ENCODE measurements at places on chromosomes 1 and 21.

DNA sequence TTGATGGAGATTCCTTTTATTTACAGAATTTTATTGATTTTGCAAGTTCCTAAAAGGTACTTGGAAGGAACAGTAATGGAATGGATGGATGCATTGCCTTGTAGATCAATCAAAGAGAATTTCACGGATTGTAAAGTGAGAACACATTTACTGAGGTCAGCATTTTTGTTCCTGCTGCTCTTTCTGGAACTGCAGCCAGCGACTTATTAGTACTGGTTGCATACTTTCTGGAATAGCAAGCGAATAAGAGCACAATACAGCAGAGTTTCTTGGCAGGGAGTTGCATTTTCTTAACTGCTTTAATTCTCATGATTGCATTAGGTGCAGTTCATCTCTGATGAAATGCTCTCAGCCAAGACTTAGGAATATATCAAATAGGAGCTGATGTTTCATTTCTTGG, 106.1 kb upstream of the CHODL start:
- DNase-seq: no peak

DNA sequence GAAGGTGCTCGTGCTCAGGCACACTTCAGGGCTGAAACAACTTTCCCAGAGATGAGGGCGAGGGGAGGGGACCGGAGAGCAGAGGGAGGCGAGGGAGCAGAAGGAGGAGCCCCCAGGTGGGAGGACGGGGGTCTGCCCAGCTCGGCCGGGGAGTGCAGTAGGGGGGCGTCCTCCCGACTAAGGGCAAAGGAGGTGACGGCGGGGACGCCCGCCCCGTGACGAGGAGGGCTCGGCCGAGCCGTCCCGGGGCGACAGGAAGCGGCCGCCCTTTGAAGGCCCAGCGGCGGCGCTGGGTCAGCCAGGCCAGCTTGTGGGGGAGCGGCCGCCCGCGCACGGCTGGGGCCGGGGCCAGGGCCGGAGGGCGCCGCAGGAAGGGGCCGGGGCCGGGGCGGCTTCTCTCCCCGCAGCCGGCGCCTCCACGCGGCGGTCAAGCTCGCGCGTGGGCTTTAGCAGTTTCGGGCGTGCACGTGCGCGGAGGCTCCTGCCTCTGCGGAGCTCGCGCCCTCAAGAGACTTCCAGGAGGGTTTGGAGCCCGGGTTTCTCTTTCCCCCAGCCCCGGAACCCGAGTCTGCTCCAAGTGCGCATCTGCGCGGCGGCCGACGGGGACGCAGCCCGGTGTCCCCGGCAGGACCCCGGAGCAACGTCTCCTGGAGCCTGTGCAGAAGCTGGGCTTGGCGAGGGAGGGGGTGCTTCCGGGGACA, 100.8 kb upstream of the SLC45A1 start:
- no peak for DNase-seq

- no peak for DNase-seq
Measured at GRCh38 chr1:220219865-220220698, 52.2 kb downstream of the RAB3GAP2 start.

- DNase-seq: no peak
Measured at GRCh38 chr1:160949881-160950280, 4.7 kb downstream of the ITLN2 start.

GRCh38 chr1:226903819-226904716, 33.7 kb downstream of the PSEN2 start:
- DNase-seq: no peak

DNA sequence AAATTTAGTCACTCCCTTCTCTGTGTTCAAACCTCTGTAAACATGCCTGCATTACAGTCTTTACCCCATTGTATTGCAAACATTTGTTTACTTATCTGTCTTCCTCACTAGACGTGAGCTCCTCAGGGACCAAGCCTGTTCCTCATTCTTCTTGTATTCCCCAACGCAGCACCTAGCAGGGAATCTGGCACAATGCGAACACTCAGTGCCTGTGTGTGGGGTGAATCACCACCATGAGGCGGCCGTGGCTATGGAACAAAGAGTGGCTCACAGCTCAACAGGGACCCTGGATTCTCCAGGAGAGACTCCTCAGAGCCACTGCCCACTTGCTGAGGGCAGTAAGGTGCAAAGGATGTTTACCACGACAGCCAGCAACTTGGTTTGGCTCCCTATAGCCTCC, 95.9 kb downstream of the DDX20 start:
- DNase-seq: peak; percentile 84

GRCh38 chr1:48082271-48082962, 85.2 kb upstream of the TRABD2B start:
- no peak for DNase-seq

GRCh38 chr1:219938706-219939105, 10.3 kb upstream of the SLC30A10 start:
- no peak for DNase-seq

DNA sequence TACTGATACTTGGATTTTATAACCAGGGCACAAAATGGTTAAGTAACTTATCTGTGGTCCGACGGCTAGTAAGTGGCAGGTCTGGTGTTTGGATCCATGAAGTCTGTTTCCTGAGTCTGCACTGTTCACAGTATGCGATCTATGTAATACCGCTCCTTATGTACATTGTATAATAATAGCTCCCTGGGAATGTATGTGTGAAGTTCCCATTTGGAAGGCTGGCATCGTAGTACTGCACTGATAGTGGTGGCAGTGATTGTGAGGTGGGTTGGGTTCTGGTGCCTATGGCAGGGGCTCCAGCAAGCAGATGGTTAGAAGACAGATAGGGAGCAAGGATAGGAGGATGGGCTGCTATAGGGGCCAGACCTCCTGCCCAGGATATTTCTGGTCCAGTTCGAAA, 25.3 kb downstream of the ITSN1 start:
- DNase-seq: peak; percentile 1

All from NCI-H146 (cell line).